HFFc6 (cell line): ENCODE measurements at places on chromosomes 11 and 22.

- DNase-seq, result no peak
These were observed 6.7 kb downstream of the ZBTB44 start for GRCh38 chr11:130308059-130308458.

DNA sequence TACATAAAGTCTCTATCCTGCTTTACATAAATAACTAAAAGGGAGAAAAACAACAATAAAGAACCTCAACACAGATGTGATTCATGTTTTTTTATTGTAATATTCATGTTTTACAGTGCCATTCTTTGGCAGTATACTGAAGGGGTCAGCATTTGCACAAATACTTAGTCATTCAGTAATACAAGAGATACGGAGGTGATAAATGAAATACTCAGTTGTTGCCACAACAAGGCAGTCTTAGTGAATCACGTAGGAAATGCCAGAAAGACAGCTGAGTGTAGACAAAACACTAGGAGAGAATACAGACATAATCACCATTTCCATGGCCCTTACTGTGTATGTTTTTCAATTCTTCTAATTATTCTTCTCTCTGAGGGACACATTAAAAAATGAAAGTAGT lies 910.4 kb downstream of the METTL15 start:
- peak; percentile 86 for DNase-seq

DNA sequence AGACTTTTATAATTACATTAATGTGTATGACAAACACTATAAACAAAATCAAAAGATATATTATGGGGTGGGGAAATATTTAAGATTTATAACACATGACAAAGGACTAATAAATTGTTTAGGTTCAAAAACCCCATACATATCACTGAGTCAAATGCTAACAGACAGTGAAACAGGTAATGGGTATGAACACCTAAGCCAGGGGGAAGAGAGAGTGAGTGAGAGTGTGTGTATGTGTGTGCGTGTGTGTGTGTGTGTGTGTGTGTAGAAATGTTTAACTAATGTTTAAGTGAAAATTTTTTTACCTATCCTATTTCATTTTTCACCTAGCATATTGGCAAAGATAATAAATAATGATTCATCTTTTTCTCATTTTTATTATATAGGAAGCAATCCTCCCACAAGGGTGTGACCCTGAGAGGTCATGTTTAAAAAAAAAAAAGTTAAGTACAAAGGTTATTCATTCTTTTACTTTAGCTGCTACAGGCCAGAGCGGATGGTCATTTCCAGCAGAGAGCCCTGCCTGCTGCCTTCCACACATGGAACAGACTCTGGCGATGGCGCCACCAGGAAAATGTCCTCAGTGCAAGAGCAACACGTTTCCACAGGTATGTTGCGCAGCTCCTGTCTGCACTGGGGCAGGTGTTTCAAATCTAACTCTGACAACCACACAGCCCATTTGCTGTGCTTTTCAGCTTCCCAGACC lies 72.9 kb downstream of the PISD start:
- DNase-seq, result no peak

DNA sequence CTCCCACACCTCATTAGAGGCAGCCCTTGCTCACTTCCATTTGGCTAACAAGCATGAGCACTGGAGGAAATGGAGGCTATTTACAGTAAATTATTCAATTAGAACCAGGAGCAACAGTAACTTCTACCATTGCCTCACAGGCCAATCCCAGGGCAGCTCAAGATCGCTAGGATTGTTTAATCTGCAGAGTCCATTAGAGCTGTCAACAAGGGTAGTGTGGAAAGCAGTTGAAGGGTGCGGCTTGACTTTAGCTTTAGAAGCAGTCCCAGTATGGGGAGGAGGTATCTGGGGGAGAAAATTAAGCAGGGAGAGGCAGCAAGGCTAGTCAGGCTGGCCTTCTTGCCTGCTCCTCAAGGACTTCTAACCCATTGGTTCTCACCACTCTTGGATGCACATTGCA lies 38.3 kb upstream of the CYP2R1 start:
- DNase-seq, result no peak

GRCh38 chr11:99370549-99371216 lies 349.9 kb downstream of the CNTN5 start:
- peak; percentile 6 for DNase-seq
